CD4-positive, alpha-beta memory T cell (primary cell): ENCODE measurements at places on chromosomes 2 and 18.

GRCh38 chr2:51994123-51994763 lies 962.3 kb upstream of the NRXN1 start:
- no peak for DNase-seq

- no peak for DNase-seq
These were observed 11.5 kb upstream of the CELF4 start for GRCh38 chr18:37577051-37577611.

DNA sequence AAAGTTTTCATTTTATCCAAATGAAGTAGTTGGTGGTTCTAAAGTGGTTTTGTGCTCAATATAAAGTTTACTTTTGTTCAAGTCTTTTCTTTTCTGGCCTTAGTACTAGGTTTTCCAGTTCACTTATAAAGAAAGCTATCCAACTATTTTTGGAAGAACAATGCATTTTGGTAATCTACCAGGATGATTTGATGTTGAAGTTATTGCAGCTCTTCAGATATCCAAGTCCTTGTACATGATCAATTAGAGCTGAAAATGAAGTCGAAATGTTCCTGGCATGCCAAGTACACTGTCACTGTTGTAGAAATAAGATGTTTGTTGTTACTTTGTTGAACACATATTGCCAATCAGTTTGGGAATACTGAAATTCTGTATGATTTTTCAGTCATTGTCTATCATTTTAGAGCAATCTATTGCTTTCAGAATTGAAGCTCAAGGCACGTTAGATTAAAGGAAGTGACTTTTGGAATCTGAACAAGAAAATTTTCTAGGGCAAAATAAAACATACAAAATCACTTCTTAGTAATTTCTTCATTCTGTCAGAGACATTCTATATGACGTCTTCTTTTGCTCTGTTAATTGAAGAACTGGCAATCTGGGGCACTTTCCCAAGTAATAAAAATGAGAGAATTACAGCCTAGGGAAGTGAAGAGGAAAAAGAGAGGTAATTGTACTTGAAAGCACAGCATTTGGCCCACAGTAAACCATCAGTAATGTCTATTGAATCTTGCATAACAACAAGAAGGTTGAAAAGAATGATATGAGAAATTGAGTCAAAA lies 232.3 kb downstream of the MREG start:
- DNase-seq: no peak

DNA sequence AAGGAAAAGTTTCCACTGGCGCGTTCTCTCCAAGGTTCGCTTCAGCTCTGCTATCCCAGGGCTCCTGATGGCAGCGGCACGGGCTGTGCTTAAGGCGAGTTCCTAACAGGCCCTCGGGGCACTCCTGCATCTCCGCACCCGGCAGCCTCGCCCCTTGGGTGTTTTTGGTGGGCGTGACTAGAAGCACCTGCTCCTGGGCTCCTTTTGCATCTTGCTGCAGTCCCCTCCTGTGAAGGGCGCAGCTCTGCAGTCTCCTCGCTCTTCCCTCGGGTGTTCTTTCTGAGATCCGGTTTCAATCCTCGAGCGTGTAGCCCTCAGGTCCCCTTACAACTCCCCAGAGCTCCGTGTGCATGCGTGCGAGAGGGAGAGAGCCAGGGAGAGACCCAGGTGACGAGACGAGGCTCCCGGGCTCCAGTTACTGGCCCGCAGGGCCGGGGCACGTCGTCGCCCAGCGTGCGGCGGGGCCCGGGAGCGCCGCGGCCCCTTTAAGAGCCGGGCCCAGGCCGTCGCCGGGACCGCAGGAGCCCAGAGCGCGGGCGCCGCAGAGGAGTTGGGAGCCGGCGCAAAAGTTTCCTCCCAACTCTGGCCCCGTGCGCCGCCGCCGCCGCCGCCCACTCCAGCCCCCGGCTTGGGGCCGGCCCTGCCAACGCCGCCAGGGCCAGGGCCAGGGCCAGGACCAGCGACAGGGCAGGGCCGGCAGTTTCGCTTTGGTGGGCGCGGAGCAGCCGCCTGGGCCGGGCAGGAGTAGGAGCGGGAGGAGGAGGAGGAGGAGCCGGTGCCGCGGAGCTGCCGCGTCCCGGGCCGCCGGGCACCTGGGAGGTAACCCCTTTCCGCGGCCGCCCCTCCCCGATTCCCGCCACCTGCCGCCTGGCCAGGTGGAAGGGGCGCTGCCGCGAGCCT lies at the start of gene PARD3B:
Gene PARD3B, plus strand, starts transcription at position 515 of the 900 bp plus-strand sequence. CDS start 525 bp downstream, outside the sequence.
- peak; percentile 12 for DNase-seq

- no peak for DNase-seq
These were observed 221.1 kb upstream of the ATP5MC3 start for GRCh38 chr2:175402571-175402970.

GRCh38 chr18:950882-951495 lies 46.3 kb downstream of the ADCYAP1 start:
- no peak for DNase-seq

DNA sequence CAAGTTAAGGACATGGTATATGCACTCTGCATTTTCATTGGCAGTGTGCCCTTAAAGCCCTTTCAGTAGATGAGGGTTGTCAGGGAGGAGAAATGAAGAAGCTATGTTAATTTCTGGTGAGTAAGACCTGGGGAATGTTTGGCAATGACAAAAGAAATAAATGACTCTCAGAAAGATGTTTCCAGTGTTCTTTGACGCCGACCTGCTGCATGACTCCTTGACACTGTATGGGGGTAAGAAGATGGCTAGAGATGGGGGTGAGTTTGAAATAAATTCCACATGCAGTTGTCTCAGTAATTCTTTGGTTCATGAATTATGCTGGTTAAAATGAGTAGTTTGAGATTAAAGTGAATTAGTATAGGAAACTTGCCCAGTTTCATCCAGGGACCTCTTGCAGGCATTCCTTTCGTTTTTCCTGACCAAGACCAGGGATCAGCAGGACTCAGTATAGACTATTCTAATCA lies 5.9 kb downstream of the CCDC121 start:
- DNase-seq: no peak

DNA sequence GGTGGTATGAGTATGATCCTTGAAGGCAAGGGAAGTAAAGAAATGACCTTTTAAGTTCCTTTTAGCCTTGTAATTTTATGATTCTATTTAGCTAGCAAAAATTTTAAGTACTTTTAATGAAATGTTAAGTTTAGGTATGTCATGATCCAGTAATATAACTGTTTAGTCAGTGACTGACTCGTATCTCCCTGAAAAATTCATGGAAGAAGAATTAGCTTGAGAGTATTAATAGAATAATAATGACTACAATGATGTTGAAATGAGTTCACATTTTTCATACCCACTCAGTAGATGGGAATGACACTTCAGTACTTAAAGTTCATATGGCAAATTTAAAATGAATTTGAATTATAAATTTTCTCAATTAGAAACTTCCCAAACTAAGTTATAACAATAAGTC lies 14.6 kb downstream of the RAB3GAP1 start:
- no peak for DNase-seq

DNA sequence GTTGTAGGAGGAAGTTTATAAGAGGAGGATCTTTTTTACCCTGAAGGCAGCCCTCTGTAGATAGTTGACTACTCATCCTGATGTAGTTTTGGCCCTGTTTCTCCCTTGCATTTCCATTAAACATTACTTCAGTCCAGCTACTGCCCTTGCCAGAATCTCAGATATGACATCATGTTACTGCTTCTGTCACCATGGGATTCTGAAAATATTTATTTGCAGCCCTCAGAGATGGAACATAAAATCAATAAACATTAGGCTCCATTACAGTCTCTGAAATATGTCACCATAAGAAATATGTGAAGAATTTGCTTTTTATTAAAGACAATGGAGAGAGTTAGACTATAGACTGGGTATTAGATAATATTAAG lies 68.7 kb upstream of the STK39 start:
- no peak for DNase-seq

DNA sequence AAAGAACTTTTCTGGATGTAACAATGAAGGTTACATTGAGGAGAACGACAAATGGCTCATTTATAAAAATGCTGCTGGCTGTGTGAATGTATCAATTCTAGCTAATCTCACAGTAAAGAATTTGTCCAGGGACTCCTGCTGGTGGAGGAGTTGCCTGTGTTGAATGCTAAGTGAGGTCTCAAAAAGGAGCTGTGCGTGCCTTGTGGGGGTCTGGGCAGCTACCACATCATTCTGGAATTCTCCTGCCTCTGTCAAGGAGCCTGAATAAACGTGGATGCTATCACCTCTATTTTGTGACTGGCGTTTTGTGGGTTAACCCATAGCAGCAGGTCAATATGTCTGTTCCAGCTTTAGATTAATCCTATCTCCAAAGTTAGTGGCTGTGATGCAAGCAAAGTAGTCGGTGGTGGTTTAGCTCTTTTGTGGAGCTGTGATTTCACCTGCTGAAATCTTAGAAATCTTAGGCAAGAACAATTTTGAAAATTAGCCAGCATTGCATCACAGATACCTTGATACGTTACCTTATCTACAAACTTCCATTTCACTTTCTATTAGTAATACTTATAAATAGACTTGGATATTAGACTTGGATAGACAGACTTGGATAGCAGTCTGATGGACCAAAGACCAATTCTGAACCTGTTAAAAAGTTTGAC lies 96.8 kb downstream of the MTCL1 start:
- DNase-seq: no peak

DNA sequence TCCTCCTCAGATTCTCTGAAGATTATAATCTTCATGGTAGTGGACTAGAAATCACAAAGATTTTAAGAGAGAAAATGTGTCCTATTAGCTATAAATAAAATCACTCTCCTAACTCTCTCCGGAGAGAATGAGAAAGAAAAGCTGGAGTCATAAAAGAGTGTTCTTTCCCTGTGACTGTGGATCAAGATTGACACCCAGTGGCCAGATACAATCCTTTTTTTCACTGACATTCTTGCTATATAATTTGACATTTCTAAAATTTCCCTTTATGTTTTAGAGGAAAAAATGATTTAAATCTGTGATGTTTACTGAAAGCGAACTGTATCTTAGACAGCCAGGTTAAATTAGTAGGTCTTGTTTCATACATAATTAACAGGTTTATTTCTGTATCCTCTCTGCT lies 35.4 kb upstream of the LRP2 start:
- no peak for DNase-seq

DNA sequence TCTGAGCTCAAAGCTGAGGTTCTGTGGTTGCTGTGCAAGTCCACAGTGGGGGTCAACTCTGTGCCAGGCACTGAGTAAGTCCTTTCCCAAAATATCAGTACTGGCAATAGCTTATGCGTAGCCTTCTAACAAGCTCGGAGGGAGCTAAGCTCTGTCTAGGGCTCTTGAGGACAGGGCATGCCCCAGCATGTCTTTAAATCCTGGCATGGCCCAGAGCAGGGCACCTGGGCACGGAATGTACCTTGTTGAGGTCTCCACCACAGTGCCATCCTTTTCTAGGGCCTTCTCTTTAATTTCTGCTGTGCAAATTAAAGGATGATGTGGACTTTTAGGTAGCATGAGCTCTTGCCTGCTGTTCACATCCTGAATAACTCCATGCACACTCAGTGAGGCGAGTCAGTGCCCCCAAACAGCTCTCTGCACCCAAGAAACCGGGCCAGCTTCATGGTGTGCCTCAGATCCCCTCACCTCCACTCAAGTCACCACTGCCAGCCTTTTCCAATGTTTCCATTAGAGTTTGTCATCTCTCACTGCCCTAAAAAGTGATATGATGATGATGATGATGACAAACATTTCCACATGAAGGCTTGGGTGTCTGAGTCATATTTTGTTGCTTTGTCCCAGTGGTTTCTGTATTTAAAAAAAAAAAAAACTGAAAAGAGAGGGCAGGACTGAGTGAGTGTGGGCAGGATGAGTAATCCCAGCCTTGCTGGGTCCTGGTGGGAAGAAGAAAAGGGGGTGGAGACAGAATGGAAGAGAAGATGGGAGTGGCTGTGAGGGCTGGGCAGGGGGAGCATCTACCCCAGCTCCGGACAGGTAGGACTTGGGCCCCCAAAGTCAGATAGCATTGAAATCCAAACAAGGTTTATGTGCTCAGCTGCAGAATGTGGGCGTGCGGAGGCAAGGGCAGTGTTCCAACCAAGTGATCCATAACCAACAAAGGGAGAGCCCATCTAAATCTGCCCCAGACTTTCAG lies 78.9 kb downstream of the ZBTB7C start:
- no peak for DNase-seq

GRCh38 chr2:24104906-24105305 lies 18.2 kb downstream of the PFN4 start:
- no peak for DNase-seq

GRCh38 chr2:238838786-238839327 lies 9.0 kb upstream of the TWIST2 start:
- no peak for DNase-seq

DNA sequence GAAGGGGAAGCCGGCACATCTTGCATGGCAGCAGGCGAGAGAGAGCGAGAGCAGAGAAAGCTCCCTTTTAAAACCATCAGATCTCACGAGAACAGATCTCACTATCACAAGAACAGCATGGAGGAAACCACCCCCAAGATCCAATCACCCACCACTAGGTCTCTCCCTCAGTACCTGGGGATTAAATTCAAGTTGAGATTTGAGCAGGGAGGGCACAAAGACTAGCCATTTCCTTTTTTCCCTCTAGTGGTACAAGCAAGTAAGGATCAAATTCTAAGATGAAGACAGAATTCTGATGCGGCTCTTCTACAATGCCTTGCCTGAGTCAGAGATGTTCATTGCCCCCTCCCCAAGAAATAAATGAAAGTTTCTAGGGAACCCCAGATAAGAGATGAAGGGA lies 45.6 kb upstream of the ANKRD44 start:
- DNase-seq: peak; percentile 27

DNA sequence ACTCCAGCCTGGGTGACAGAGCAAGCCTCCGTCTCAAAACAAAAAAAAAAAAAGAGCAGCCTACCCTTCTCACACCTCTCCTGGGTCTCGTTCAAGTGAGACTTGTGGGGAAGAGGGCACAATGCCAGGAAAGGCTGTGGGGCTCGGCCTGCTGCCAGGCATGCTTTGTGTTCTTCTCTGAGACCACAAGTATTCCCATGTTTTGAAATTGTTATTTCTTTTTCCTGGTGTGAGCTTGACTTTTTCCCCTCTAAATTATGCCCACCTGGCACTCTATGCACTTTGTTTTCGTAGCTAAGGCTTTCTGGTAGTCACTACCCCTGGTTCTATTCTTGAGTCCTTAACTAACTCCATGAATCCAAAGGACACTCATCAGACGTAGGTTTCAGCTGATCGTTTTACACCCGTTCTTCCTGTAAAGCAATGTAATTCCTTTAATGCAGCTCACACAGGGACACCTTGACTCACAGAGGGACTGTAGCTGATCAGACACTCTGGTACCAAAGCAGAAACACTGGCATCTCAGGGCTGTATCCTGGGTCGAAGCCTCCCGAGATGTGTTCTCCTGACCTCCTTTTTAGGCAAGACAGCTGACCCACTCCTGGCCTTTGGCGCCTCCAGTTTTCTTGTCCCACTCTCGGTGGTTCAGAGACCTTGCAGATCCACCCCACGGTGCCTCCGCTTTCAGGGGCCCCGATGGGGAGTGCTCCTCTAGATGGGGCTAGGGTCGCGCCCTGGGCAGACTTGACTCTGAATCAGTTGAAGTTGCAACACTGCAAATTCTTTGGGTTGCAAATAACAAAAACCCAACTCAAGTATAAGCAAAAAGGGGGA lies 193.3 kb upstream of the AGAP1 start:
- no peak for DNase-seq

DNA sequence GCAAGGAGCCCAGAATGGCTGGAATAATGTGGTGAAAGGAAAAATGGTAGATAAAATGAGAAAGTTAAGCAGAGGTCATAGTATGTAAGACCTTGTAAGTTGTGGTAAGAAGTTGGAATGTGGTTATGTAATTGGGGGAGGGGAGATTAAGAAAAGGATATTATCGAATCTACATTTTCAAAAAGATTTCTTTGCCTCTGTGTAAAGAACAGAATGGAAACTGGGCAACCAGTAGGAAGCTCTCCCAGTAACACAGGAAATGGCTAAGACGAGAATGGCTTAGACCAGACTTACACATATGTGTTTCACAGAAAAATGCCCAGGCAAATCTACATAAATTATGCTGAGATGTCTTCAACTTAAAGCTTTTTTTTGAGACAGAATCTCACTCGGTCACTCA lies 13.2 kb downstream of the MEMO1 start:
- no peak for DNase-seq
